Kasumi-1 (cell line): ENCODE measurements at places on chromosomes 1 and 21.

- peak; percentile 55 for DNase-seq
Measured at GRCh38 chr1:101820071-101820470, 176.7 kb downstream of the OLFM3 start.

DNA sequence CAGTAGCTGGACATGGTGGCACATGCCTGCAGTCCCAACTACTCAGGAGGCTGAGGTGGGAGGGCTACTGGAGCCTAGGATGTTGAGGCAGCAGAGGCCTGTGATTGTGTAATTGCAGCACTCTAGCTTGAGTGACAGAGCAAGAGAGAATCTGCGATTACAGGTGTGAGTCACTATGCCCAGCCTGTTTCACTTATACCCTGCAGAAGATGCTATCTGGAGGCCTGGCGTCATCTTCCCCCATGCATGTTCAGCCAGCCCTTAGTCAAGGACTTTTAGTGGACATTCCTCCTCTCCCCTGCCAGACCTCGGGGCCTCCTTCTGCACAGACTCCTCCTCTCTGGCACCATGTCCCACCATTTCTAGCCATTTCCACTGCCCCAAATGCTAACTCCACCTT, 36.3 kb upstream of the RCC2 start:
- DNase-seq: no peak

GRCh38 chr1:167013108-167013929, 24.2 kb downstream of the MAEL start:
- no peak for DNase-seq

GRCh38 chr1:233673947-233674431, 60.1 kb downstream of the KCNK1 start:
- no peak for DNase-seq

GRCh38 chr1:3711381-3711779, 40.9 kb upstream of the CCDC27 start:
- DNase-seq: no peak

- DNase-seq: no peak
Measured at GRCh38 chr1:91015794-91016550, 5.9 kb downstream of the ZNF644 start.

- DNase-seq: no peak
Measured at GRCh38 chr21:33660406-33660805, 18.1 kb downstream of the ITSN1 start.

- DNase-seq: no peak
Measured at GRCh38 chr1:18001725-18002124, 105.9 kb upstream of the IGSF21 start.

GRCh38 chr1:85629532-85629920, 49.0 kb downstream of the CCN1 start:
- no peak for DNase-seq

GRCh38 chr1:5111581-5111980, 457.2 kb downstream of the AJAP1 start:
- DNase-seq: no peak

GRCh38 chr1:24107462-24108138, 4.3 kb downstream of the MYOM3 start:
- DNase-seq: no peak

- no peak for DNase-seq
Measured at GRCh38 chr1:56403321-56403720, 176.0 kb downstream of the PLPP3 start.

DNA sequence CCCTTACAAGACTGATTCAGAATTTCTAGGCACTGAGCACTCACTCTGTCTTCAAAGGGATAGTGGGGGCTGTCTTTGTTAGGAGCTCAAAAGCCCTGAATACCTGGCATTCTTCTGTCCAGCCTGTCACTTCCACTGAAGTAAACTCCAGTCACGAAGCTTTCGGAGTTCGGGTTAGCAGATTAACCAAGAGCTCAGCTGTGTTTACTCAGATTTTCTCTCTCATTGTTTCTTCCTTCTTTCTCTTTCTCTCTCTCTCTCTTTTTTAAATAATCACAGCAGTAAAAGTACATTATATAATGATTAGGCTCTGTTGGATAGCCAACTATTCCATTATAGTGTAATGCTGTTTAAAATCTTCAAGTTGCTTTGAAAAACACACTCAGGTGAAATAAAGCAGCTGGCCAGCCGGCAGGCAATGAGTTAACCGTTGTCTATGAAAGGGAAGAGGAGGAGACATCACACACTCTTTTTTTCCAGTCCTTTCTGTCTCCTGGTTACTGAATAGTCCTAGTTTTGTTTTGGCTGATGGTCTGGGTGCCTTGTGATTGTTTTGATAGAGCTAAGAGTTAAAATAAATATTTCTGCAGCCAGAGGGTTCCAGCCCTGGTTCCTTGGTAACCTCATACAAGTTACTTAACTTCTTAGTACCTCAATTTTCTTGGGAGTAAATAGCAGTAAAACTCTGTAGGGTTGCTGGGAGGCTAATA, 89.8 kb downstream of the ADSS2 start:
- DNase-seq: no peak

DNA sequence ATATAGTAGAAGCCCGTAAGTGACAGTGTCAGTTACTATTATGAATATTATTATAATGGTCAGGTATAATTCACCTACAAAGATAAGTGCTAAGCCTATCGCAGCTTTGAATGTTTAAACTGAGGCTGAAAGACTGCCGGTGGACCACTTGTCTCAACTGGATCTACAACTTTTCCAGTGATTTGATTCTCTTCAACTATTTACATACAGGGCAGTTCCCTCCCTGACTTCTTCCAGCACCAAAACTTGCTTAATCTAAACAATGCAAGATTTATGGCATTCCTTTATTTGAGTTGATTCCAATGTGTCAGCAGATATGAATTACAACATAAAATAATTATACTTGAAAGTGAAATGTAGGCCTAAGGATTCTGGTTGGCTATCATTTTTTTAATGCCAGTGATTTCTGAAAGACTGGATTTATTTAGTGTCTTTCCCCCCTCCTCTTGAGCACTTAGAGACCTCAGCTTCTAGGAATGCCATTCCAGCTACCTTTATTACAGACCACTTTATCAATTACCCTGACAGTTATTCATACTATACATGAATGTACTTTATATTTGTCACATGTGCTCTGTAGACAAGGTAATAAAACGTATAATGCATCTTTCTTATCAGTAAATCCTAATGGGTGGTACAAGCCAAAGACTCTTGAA, 153.3 kb upstream of the C8B start:
- no peak for DNase-seq

GRCh38 chr21:39321424-39321823, 8.0 kb upstream of the BRWD1 start:
- no peak for DNase-seq
